ENCODE measurements at places on chromosomes 4 and X.

DNA sequence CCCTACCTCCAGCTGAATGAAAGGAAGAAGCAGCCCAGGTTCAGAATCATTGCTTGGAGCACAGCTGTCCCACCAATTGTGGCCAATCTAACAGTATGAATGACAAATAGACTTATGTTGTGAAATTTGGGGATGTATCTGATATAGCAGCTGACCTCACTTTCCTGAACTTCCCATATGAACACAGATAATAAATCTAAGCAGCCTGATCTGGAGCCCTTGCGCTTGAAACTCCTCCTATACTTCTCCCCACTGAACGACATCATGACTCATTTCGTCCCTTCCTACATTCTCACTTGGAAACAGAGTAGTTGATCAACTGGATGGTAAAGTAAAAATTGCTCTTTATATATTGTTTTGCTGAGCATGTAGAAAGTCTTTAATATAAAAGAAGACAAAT, 24.2 kb upstream of the AMELX start:
- no peak for DNase-seq

DNA sequence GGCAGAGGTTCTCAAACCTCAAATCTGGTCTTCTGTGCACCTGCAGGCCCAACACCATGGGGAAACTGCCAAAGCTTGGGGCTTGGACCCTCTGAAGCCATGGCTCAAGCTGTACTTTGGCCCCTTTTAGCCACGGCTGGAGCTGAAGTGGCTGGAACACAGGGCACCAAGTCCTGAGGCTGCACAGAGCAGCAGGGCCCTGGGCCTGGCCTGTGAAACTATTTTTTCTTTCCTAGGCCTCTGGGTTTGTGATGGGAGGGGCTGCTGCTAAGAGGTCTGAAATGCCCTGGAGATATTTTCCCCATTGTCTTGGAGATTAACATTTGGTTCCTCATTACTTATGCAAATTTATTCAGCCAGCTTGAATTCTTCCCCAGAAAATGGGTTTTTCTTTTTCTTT, 18.3 kb upstream of the PI4K2B start:
- DNase-seq = no peak

DNA sequence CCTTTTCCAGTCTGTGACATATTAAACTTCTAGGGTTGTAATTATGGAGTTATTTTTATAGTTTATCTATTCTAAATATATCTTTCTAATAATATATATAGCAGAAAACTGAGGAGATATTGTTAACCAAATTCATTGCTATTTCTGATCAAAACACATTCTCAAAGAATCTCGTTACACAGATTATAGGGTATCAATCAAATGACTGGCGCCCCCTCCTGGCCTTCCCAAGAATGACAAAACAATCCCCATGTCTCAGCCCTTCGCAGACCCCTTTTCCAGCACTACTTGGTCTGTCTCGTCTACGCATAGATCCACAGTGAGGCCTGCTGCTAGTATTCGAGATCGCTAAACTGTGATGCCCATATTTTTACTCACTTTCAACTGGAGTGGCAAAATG, 209.3 kb downstream of the GPC3 start:
- DNase-seq = peak; percentile 0

DNA sequence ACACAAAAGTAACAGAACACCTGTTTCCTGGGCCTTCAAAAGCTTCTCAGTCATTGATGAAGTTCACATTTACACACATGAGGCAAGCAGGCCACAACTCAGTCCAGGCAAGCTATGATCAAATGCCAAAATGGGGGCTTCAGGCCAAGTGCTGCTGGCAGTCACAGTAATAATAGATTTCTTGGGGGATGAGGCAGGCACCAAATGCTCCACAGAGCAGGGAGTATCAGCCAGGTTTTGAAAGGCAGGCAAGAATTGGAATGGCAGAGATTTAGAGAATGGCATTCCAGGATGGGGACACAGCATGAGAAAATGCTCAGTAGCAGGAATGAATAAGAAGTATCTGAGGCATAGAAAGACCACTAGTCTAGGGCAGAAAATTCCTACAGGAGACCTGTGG, 52.8 kb downstream of the GRIA3 start:
- DNase-seq = no peak

DNA sequence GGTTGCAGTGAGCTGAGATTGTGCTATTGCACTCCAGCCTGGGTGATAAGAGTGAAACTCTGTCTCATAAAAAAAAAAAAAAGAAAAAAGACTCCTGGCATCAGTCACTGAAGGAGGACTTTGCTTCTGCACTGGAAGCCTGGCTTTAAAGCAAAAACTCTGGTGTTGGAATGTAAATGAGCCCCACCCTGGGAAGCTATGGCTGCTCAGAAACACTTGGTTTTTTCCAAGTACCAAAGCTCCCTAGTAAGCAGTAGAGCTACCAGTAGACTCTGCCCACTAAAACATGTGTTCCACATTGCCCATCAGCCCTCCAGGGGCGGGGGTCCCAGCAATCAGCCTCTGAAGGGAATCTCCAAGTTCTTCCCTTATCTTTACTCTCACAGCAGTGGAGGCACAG, 154.4 kb downstream of the SHROOM3 start:
- no peak for DNase-seq
